OCI-LY7 (cell line): ENCODE measurements at places on chromosomes 16 and 17. TPM values are rescaled to one million over a fixed set of nuclear protein-coding genes. Genes with fewer than 3 reads are reported as not detected.
A peak's percentile ranks its signal among the peaks of the same experiment; 100 is the strongest.

- peak; percentile 87 for DNase-seq
Measured at GRCh38 chr16:74774223-74775139, at the start of gene FA2H. Gene FA2H, minus strand, starts transcription at chr16:74774820. Its CDS starts 65 bp downstream, at chr16:74774755.

- no peak for DNase-seq
Measured at GRCh38 chr17:78727476-78728229, 54.4 kb downstream of the CYTH1 start.

- peak; percentile 88 for DNase-seq
Measured at GRCh38 chr17:69503711-69504110, 89.2 kb downstream of the MAP2K6 start.

DNA sequence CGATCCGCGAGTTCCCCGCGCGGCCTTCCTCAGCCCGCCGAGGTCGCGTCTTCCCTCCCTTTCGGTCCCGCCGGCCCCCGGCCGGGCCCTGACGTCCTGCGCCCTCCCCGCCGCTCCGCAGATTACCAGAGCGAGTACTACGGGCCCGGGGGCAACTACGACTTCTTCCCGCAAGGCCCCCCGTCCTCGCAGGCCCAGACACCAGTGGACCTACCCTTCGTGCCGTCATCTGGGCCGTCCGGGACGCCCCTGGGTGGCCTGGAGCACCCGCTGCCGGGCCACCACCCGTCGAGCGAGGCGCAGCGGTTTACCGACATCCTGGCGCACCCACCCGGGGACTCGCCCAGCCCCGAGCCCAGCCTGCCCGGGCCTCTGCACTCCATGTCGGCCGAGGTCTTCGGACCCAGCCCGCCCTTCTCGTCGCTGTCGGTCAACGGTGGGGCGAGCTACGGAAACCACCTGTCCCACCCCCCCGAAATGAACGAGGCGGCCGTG is 5.4 kb downstream of the LHX1 start:
- DNase-seq = no peak

GUCY2D gene
- not detected in 2 replicates for total RNA-seq

DNA sequence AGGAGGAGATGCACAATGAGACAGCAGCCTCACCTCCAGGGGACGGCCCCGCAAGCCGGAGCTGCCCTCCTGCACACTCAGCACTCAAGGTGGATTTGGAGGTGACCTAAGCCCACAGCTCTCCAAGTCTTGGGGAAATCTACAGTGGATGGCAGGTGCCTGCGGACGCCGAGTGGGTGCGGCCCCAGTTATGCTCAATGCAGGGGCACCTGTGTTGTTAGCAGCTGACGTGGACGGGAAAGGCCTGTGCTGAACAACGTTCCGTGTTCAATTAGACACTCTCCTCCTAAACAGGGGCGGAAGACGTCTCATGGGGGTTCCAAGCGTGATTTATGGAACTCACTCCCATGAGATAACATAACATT is 22.0 kb upstream of the METRNL start:
- DNase-seq = no peak

SNAI3 gene
- total RNA-seq = 1.6 and 3.3 TPM in 2 replicates

- DNase-seq = no peak
Measured at GRCh38 chr17:15510361-15510760, 42.9 kb upstream of the CDRT4 start.

DNA sequence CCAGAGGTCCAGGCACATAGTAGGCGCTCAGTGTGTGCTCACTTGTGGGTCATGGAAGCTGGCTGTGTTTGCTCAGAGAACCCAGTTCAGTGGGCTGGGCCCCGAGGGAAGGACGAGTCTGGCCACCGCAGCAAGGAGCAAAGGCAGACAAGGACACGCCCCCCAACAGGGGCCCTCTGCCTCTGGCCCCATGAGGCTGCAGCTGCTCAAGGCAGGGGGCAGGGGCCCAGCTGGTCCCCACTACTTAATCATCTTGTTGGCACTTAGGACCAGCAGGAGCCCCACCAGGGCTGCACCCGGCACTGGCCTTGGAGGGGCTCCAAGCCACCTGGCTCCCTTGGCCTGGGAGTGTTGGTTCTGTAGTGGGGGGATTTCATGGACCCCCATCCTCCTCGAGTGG is 16.1 kb downstream of the KCNJ12 start:
- DNase-seq = no peak

DNA sequence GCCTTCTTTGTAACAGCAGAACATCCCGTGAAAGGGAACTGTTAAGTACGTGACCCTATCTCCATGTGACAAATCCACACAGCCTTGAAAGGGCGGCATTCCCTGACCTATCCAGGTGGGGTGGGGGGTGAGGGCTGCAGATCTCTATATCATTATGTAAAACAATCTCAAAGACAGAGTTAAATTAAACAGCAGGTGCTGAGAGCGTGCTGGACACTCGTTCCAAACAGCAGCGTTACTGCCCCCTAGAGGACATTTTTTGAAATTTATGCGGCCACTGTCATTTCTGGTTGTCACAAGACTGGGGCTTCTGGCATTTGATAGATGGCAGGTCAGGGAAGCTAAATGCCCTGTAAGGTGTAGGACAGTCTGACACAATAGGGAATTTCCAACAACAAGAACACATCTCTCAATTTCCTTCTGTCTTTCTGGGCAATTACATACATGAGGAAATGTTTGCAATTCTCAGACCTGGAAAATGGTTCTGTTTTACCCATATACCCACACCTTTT is 6.7 kb upstream of the SLC25A39 start:
- DNase-seq = peak; percentile 90
